T-cell (primary cell): ENCODE measurements at places on chromosomes 6 and 20. TPM values are rescaled to one million over a fixed set of nuclear protein-coding genes. Genes with fewer than 3 reads are reported as not detected.

GRCh38 chr6:97668716-97669115 is 385.7 kb upstream of the MMS22L start:
- no peaks in the 10 kb centered on the region for H3K27me3 ChIP-seq
- H3K27ac ChIP-seq = no peak overlapping the region
- DNase-seq = no peak
- no peak overlapping the region for H3K4me3 ChIP-seq
- no peaks in the 10 kb centered on the region for H3K4me1 ChIP-seq

DNA sequence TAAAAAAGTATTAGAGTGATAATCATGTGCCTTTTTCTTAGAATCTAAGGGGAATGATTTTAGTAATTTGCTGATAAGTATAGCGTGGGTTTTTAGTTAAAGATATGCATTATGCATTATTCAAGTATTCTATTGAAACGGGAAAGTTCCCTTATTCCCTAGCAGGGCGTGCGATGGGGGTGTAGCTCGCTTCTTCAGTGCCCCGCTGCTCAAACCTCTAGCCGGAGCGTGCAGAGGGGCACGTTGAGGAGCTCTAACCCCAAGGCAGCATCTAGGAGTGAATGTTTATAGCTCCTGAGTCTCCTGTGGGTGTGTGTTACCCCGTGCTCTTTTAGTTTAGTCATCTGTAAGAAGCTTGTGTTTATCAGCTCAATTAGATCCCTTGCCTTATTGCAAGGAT is 1339.5 kb upstream of the MAP3K7 start:
- no peaks in the 10 kb centered on the region for H3K4me1 ChIP-seq
- DNase-seq = no peak
- no peaks in the 10 kb centered on the region for H3K36me3 ChIP-seq
- H3K27ac ChIP-seq = no peak overlapping the region

- H3K4me3 ChIP-seq = no peak overlapping the region
- no peak overlapping the region for H3K27ac ChIP-seq
- no peak for DNase-seq
- H3K4me1 ChIP-seq = no peaks in the 10 kb centered on the region
- no peaks in the 10 kb centered on the region for H3K36me3 ChIP-seq
- H3K27me3 ChIP-seq = no peaks in the 10 kb centered on the region
These were observed 235.6 kb downstream of the OGFRL1 start for GRCh38 chr6:71524201-71524600.

DNA sequence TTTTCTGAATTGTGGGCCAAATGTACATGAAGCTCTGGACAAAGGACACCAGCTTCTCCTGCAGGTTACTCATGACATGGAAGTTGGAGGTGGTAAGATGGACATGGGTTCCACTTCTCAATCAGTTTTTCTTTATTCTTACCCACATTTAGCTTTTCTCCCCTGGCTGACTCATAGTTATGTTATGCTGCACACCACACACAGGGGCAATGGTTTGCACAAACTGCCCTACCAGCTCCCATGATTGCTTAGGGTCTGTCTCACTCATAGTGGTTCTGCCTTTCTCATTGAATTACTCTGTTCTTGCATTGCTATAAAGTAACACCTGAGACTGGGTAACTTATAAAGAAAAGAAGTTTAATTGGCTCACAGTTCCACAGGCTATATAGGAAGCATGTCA is 4.5 kb upstream of the CD109 start:
- no peak overlapping the region for H3K4me3 ChIP-seq
- H3K27me3 ChIP-seq = no peaks in the 10 kb centered on the region
- H3K27ac ChIP-seq = no peak overlapping the region

DNA sequence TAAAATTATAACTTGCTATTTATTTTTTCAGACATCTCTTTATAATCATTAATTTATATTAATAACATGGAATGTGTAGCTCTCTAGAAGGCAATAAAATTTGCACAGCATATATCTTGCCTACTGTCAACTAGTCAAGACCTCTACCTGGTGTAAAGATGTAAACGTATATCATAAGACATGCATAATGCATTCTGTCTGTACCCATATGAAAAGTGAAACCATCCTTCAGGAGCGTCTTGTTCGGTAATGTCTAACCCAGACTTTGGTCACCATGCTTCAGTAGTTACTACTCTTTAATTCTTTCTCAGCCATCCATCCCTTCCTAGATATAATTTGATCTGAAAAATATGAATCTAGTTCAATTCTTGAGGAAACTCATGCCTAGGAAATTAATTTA is 21.0 kb downstream of the CEP43 start:
- no peak overlapping the region for H3K4me3 ChIP-seq
- H3K27ac ChIP-seq = no peak overlapping the region
- H3K27me3 ChIP-seq = no peaks in the 10 kb centered on the region
- DNase-seq = no peak
- H3K36me3 ChIP-seq = peaks cover 21% of the 10 kb centered on the region

DNA sequence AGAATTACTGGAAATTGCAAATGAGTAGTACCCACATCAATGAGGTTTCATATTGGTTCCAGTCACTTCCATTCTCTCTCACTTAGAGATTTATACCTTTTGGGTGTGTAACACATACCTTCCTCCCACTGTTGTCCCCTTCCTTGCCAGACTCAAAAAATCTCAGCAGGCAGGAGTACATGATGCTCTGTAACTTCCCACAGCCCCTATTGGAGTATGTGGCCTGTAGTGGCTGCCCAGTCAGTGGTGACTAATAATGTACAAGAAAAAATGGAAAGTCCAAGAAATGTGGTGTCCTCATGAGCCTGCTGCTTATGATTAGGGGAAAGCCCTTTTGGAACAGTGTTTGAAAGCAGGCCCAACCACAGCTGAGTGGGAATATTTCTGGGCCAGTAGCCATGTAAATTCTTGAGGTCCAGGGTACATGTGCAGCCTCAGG is 312.0 kb downstream of the ZFAND3 start:
- H3K27ac ChIP-seq = no peak overlapping the region
- H3K27me3 ChIP-seq = no peaks in the 10 kb centered on the region
- peaks cover 5% of the 10 kb centered on the region for H3K36me3 ChIP-seq
- no peak for DNase-seq
- no peaks in the 10 kb centered on the region for H3K4me1 ChIP-seq

DNA sequence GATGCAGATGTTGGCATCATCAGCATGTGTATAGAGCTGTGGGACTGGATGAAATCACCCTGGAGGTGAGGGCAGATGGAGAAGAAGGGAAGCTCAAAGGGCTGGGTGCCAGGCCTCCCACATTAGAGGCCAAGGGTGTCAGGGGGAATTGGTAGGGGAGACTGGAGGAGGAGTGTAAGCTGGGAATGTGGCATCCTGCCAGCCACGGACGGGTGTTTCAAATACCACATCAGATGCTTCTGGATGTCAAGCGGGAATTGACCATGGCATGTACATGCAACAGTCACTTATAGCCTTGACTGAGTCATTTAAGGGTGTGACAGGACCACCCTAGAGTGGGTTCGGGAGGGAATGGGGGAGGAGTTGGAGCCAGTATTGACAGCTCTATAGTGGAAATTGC is 9.6 kb downstream of the ERGIC3 start:
- H3K4me3 ChIP-seq = no peak overlapping the region
- H3K4me1 ChIP-seq = no peaks in the 10 kb centered on the region
- no peaks in the 10 kb centered on the region for H3K27me3 ChIP-seq
- DNase-seq = no peak
- no peak overlapping the region for H3K27ac ChIP-seq
- peaks cover 20% of the 10 kb centered on the region for H3K36me3 ChIP-seq

DNA sequence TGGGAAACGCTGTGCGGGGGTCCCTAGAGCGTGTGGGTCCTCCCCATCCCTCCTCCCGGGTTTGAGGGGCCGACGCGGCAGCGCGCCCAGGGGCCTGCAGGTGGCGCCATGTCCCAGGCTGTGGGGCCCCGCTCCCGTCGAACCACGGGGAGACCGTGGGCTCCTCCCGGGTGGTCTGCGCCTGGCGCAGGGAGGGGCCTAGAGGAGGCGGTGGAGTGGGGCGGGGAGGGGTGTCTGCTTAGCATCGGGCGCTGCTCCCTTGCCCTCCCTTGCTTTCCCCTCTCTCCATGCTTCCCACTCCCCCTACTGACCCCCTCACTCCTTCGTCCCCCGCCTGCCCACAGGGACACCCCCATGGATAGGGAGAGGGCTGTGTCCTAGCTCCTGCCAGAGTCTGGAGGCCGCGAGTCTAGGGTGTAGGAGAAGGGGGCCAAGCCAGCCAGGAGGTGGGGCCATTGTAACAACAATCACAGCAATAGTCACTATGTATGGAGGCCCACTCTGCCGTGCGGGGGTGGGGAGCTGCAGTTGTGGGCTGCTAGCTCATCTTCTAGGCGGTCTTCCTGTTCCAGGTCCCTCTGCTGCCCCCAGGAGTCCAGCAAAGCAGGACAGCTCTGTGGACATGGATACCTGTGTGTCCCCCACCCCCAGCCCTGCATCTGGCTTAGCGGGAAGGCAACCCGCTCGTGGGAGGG is 51.7 kb downstream of the CHMP4B start:
- no peak overlapping the region for H3K27ac ChIP-seq
- H3K36me3 ChIP-seq = no peaks in the 10 kb centered on the region
- peaks cover 5% of the 10 kb centered on the region for H3K27me3 ChIP-seq
- H3K4me1 ChIP-seq = peaks cover 31% of the 10 kb centered on the region
- DNase-seq = peak; percentile 35

DNA sequence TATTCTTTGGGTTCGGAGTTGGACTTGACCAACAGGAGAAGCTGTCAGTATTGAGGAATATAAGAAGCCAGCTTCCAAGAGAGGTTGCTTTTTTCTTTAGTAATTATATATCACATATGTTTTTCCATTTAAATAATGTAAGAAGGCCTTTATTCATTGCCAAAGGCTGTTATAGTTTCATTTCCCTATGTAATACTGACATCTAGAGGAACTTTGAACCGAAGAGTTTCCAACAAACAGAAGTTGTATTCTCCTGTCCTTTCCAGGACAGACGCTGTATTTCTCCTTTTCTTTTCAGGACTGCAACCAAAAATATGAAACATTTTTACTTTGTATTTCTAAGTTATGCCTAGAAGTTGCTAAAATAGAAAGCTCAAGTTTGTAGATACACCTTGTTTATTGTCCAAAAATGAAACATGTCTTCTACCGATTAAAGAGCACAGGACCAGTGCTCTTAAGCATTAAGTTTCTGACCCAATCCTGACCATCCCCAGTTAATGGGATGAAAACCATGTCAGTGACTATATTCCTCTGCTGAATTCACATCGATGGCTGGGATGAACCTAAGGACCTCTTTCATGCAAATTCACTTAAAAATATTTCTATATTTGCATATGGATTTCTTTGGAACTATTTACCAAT is 55.1 kb downstream of the MYLK4 start:
- H3K27me3 ChIP-seq = no peaks in the 10 kb centered on the region
- no peaks in the 10 kb centered on the region for H3K4me1 ChIP-seq
- H3K27ac ChIP-seq = no peak overlapping the region

DNA sequence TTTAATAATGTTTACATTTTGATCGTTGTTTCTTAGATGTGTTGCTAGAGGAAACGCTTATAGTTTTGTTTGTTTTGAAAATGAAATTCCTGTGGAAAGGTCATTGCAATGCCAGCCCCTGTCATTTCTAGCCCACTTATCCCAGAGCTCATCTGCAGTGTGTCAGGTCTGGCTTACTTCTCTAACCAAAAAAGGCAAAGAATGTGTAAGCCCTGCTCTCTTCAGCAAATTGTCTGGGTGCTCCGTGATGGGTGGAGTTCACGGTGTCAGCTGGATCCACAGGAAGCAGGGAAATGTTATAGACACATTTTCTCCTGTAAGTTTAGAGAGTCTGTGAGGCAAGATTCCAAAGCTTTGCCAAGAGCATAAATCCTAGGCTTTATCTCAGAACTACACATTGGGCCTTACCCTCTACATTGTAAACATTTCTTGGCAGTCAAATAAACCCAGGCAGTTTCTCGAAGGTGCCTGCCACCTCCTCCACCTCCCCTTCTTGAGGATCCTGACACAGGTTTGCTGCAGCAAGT is 50.9 kb downstream of the RPRD1B start:
- H3K27me3 ChIP-seq = no peaks in the 10 kb centered on the region
- peaks cover 4% of the 10 kb centered on the region for H3K36me3 ChIP-seq
- no peak overlapping the region for H3K27ac ChIP-seq

DNA sequence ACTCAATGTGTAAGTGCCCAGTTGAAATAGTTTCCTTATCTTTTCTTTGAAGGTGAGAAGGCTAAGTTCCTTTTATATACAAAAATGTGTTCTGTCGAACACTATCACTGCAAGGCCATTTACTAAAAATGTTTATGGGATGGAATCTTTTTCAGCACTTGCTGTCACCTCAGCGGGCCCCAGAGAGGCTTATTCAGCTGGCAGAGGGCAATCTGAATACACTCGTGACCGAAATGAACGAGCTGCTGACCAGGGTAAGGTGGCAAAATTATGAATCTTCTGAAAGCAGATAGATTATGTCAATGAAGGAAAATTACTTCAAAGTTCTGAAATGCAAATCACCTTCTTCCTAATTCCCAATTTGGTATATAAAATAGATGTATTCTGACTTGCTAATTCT is 340.2 kb downstream of the ARHGAP18 start:
- H3K4me3 ChIP-seq = no peak overlapping the region
- H3K27ac ChIP-seq = no peak overlapping the region
- no peak for DNase-seq
- no peaks in the 10 kb centered on the region for H3K27me3 ChIP-seq
- no peaks in the 10 kb centered on the region for H3K4me1 ChIP-seq

DNA sequence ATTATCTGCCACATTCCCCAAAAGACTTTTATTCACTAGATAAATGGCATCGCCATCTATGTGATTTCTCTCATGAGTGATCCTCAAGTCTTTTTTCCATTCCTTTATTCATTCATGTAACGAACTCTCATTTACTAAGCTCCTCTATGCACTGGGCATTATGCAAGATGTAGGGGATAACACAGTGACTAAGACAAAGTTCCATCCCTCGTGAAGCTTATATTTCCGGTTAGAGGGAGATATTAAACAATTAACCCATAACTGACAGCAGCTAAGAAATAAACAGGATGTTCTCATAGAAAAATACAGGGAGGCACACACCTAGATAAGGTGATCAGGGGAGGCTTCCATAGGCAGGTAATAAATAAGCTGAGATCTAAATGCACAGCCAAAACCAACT is 17.2 kb upstream of the PREX1 start:
- no peaks in the 10 kb centered on the region for H3K27me3 ChIP-seq
- DNase-seq = no peak
- peaks cover 9% of the 10 kb centered on the region for H3K4me1 ChIP-seq
- H3K27ac ChIP-seq = no peak overlapping the region
- H3K4me3 ChIP-seq = no peak overlapping the region
- no peaks in the 10 kb centered on the region for H3K36me3 ChIP-seq

- H3K27ac ChIP-seq = no peak overlapping the region
- H3K36me3 ChIP-seq = no peaks in the 10 kb centered on the region
- H3K4me1 ChIP-seq = no peaks in the 10 kb centered on the region
- no peak overlapping the region for H3K4me3 ChIP-seq
- DNase-seq = no peak
These were observed 101.8 kb downstream of the CEP57L1 start for GRCh38 chr6:109197061-109197460.

- H3K36me3 ChIP-seq = peaks cover 15% of the 10 kb centered on the region
- peak overlapping the region; percentile 62 for H3K4me3 ChIP-seq
- peaks cover 18% of the 10 kb centered on the region for H3K4me1 ChIP-seq
- no peaks in the 10 kb centered on the region for H3K27me3 ChIP-seq
- peak; percentile 60 for DNase-seq
These were observed 1.1 kb downstream of the DLK2 start for GRCh38 chr6:43454290-43454695.

- no peaks in the 10 kb centered on the region for H3K4me1 ChIP-seq
- H3K36me3 ChIP-seq = no peaks in the 10 kb centered on the region
These were observed 31.4 kb upstream of the MARCKS start for GRCh38 chr6:113825781-113826180.

The FOXA2 gene
- not detected for total RNA-seq

The TENT5A gene
- 7.7 TPM for total RNA-seq

The ADGRB3 gene
- not detected for total RNA-seq

The KIF25 gene
- total RNA-seq = not detected

The GPR6 gene
- not detected for total RNA-seq

The ADGRF5 gene
- total RNA-seq = not detected

The MUC22 gene
- not detected for total RNA-seq
